Caki2 (cell line): ENCODE measurements at places on chromosomes 1 and 21. TPM values are rescaled to one million over a fixed set of nuclear protein-coding genes. Genes with fewer than 3 reads are reported as not detected.
A peak's percentile ranks its signal among the peaks of the same experiment; 100 is the strongest.

The OR2L8 gene
- not detected in 2 replicates for total RNA-seq

The KCNJ15 gene
- total RNA-seq, result not detected in 2 replicates

The ANGPTL1 gene
- not detected in 2 replicates for total RNA-seq

The TSPAN1 gene
- total RNA-seq, result 2.3 and 9.5 TPM in 2 replicates

The DEGS1 gene
- total RNA-seq, result 107 and 120 TPM in 2 replicates

The RNU1-3 gene
- total RNA-seq, result not detected in 2 replicates

DNA sequence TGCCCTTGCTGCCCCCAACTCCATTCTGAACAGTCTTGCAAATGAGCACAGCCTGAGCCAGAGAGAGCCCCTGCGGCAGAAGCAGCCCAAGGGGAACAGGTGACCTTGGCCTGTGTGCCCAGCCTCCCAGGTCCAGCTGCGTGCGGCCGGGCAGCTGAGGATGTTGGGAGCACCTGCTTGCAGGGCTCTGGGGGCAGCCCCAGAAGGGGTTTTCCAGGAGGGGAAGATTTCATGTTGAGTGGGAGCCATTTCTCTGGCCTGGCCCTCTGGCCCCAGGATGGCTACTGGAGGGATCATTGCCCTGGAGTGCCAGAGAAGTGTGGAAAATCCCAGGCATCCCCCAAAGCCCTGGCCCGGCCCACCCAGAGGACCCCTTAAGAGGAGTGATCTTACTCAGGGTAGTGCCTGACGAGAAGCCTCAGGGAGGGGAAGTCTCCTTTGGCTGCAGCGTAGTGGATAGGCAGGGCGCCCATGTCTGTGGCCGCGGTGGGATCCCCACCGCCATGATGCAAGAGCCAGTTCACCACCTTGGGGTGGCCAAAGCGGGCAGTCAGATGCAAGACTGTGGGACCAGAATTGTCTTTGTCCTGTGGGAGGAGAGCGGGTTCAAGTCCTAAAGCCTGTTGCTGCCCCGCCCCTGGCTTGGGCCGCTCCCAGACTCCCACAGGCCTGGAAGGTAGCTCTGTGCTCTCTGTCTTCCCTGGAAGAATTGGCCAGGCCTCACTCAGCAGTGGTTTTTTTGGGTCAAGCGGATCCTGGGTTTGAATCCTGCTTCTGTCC, 20.6 kb upstream of the RNU1-4 start:
- DNase-seq, result no peak

DNA sequence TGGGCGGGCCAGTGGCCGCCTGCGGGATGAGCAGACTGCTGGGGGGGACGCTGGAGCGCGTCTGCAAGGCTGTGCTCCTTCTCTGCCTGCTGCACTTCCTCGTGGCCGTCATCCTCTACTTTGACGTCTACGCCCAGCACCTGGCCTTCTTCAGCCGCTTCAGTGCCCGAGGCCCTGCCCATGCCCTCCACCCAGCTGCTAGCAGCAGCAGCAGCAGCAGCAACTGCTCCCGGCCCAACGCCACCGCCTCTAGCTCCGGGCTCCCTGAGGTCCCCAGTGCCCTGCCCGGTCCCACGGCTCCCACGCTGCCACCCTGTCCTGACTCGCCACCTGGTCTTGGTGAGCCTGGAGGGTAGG, 2.1 kb downstream of the B4GALT2 start:
- no peak for DNase-seq

- no peak for DNase-seq
Observed at GRCh38 chr1:7991504-7992440, 30.3 kb downstream of the PARK7 start.

- no peak for DNase-seq
Observed at GRCh38 chr1:229470406-229471043, 36.6 kb upstream of the ACTA1 start.

GRCh38 chr1:22529901-22530621, 33.2 kb upstream of the EPHA8 start:
- DNase-seq, result no peak

- no peak for DNase-seq
Observed at GRCh38 chr1:198467907-198468306, 72.6 kb downstream of the ATP6V1G3 start.

DNA sequence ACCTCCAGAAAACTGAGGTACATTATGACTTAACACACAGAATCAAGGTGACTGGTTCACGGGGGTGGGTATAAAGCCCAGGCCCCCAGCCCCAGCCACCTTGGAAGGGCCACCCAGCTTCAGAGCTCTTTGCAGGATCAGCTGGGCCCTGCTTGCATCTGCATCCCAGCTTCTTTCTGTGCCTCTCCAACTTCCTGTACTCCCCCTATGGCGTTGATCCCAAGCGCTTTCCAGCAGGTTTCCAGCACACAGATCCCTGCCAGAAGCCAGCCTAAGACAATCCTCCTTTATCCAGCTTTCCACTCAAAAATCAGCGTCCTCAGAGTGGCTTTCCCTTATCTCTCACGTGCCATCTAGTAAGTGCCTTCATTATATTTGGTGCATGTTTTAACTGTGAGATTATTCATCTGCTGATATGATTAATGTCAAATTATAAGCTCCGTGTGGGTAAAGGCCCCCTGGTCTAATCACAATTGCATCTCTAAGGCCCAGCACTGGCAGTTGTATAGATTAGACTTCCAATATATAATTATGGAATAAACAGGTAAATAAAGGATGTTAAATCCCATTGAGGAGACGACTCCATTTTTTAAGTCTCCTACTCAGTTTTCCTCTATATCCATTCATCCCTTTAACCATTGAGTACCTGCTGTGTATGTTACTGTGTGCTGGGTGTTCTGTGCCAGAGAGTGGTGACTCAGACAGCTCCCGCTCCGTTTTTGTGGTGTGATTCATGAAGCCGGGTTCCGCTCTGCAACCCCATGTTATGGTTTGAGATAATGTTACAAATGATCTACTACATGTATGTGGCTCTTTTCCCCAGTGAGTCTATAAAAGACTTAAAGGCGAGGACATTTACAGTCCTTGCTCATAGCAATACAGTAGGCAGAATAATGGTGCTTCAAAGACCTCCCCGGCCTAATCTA, 387.6 kb downstream of the PCP4 start:
- DNase-seq, result peak; percentile 5

DNA sequence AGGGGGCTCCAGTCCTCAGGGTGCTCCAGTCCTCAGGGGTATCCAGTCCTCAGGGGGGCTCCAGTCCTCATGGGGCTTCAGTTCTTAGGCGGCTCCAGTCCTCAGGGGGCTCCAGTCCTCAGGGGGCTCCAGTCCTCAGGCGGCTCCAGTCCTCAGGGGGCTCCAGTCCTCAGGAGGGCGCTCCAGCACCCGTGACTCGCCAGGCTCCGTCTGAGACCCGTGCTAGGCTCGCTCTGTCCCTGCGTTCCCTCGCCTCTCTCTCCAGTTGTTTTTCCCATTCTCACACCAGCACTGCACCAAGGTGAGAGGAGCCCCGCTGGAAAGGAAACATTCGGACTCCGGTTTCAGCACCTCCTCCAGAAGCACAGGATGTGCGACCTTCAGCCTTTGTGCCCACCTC, 9.4 kb upstream of the OR2M2 start:
- DNase-seq, result no peak

DNA sequence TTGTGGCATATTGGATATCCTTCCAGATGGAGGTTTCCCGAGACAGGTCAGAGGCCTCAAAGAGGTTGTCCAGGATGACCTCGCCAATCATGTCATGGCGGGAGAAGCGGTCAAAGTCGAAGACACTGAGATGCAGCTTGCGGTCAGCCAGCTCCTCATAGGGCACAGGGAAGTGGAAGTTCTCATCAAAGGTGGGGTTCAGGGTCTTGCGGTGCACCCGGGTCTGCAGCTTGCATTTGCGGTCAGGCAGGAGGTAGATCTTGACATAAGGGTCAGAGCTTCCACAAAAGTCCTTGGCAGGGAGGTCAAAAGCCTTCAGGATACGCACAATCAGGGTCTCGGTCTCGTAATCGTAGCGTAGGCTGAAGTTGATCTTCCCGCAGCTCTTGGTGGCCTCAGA, 16.2 kb downstream of the SYT6 start:
- no peak for DNase-seq
